ENCODE measurements at places on chromosomes 1 and 21.

DNA sequence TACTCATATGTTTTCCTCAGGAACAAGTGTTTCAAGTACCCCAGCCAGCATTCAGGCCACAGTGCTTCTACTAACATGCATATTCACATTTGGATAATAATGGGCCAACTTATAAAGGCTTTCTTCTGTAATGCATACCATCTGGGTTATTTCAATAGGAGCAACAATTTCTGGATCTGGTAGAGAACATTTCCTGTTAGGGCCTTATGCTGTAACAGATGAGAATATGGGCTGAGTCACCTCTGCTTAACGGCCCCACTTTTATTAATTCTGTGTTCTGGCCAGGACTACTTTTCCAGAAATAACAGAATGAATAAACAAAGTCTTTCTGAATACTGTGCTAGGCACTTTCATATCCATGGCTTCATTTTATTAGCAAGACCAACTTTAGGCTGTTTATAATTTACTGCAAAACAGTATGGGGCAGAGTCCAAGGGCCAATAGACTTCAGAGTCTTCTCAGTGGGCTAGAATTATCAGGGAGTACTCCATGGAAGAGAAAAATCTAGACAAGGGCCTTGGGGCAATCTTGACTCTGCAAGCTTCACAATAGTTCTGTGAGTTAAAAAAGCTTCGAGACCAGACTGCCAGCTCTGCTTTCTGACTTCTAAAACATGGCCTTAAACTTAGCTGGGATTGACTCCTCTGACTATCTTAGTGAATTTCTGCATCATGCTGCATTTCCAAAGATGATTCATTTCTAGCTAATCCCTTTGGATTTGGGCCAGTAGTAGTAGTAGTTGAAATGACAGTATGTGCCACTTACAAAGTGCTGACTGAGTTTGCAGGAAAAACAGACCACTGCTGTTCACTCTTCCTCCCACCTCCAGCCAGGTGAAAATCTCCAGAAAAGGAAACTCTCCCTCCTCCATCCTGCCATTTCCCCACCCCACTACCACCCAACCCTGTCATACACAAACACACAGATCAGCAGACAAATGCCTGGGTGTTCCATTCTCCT lies 8.2 kb upstream of the SSX2IP start:
- DNase-seq = no peak

- DNase-seq = no peak
Measured at GRCh38 chr1:83882906-83883305, 116.0 kb downstream of the TTLL7 start.

DNA sequence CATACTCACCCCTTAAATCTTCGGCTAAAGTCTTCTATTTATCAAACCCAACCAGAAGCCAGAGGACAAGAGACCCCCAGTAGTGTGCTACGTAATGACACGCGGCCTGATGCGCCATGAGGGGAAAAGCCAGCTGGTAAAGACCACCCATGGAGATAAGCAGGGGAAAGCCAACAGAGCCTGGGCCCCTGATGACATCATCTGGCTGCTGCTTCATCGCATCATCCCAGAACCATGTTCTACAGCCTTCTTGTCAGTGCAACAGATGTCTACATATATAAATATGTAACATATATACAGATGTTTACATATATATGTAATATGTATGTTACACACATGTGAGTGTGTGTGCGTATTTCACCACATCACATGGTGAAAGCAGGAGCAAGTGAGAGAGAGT lies 81.7 kb upstream of the VANGL1 start:
- no peak for DNase-seq

DNA sequence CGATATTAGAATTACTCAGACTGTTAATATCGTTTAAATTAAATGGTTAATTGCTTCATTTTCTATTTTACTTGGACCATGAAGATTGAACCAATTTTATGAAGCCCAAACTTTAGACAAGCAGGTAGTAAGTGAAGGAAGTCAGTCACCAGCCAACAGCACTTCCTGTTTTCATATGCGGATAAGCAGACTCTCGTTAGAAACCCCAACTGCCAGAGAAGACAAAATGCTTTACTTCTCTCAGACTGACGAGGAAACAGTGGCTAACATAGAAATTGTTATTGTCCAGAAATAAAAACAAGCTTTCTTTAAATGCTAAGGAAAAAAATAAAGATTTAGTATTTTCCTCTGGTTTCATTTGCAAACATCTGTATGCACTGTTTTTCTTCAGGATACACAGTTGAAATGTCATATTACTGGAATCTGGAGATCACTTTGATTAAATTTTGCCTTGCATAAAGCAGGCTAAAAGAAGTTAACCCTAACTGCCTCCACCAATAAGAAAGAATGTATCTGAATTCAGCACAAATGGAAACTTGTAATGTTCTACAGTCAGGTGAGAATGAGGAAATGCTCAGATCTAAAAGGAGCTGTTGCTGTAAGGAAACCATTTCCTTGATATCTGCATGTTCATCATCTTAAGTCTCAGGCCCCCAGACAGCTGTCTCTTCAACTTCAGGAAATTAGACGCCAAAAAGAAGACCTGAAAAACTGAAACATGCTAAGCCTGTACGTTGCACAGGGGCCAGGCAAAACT lies 129.8 kb upstream of the SAMSN1 start:
- DNase-seq = no peak

GRCh38 chr1:191371626-191372025 lies 786.6 kb upstream of the RGS18 start:
- no peak for DNase-seq

- DNase-seq = no peak
Measured at GRCh38 chr1:212962509-212962908, 12.2 kb downstream of the VASH2 start.

- no peak for DNase-seq
Measured at GRCh38 chr1:228149406-228150119, at the start of gene GJC2. Gene GJC2 (plus strand): TSS chr1:228149930. CDS start chr1:228157759, 7,829 bp downstream.
